ENCODE measurements at places on chromosomes 1 and 21. TPM values are rescaled to one million over a fixed set of nuclear protein-coding genes. Genes with fewer than 3 reads are reported as not detected.

Gene PGM1
- polyA plus RNA-seq: 41.1 TPM

Gene SPRR3
- polyA plus RNA-seq: 0.97 TPM

Gene RYR2
- 3.4 TPM for polyA plus RNA-seq

Gene DNALI1
- 21.2 TPM for polyA plus RNA-seq

Gene C8A
- not detected for polyA plus RNA-seq

Gene FOXD3
- 6.8 TPM for polyA plus RNA-seq

Gene C1orf115
- polyA plus RNA-seq: not detected

Gene FYB2
- 0.48 TPM for polyA plus RNA-seq

Gene DMRTA2
- 0.10 TPM for polyA plus RNA-seq

Gene IFNLR1
- polyA plus RNA-seq: 0.17 TPM

Gene EPHA8
- not detected for polyA plus RNA-seq

Gene TRIM46
- polyA plus RNA-seq: 0.45 TPM

Gene TTLL7
- 37.5 TPM for polyA plus RNA-seq

Gene LCE3D
- polyA plus RNA-seq: not detected

Gene FAM110D
- 0.82 TPM for polyA plus RNA-seq

Data from muscle of arm (tissue), 14 donors.